Uterus (tissue), 4 donors: ENCODE measurements at places on chromosomes 1 and 21. TPM values are rescaled to one million over a fixed set of nuclear protein-coding genes. Genes with fewer than 3 reads are reported as not detected.

GRCh38 chr21:21767276-21767675 is 769.1 kb downstream of the NCAM2 start:
- no peaks in the 10 kb centered on the region for H3K4me1 ChIP-seq
- no peak overlapping the region for H3K27ac ChIP-seq
- H3K36me3 ChIP-seq: no peaks in the 10 kb centered on the region

DNA sequence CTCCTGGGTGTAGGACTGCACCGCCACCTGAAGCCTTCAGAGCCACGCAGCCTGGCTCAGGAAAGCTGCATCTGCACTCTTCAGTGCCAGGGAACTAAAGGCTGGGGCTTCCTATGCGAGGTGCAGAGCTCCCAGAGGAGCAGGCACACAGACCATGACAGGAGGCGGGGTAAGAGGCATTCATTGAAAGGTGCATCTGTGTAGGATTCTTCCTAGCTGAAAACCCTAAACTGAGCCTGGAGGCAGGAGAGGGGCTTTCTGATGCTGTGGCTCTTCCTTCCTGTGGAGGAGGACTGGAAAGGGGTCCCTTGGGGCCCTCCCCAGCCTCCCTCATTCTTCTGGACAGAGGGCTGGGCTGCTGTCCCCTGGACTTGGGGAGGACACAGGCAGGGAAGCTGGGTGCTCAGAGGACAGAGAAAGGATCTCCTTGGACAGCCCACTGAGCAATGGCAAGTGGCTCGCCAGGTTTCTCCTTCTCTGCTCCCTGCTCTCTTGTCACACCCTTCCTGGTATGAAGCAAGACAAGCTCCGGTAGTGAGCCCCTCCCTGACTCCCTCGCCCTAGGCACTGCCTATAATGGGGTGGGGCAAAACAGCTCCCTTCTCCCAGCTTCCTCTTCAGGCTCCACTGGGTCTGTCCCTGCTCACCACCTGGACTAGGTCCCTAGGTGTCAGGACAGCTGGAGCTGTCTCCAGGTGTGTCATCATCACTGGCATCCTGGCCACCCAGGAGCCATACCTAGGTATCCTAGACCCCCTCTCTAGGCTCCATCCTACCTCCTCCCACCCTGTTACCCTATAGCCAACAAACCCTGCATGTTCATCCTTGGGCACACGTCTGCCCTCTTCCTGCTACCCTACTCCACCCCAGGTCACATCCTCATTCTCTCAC is 20.0 kb downstream of the S100A6 start:
- H3K27me3 ChIP-seq: no peaks in the 10 kb centered on the region
- H3K4me3 ChIP-seq: no peak overlapping the region
- H3K27ac ChIP-seq: no peak overlapping the region
- no peak for DNase-seq
- peaks cover 7% of the 10 kb centered on the region for H3K4me1 ChIP-seq
- no peaks in the 10 kb centered on the region for H3K36me3 ChIP-seq

SLAMF8 gene
- not detected for total RNA-seq

GRCh38 chr1:25355841-25356395 is 17.8 kb downstream of the TMEM50A start:
- no peaks in the 10 kb centered on the region for H3K4me1 ChIP-seq
- no peak overlapping the region for H3K4me3 ChIP-seq
- no peaks in the 10 kb centered on the region for H3K27me3 ChIP-seq
- H3K36me3 ChIP-seq: no peaks in the 10 kb centered on the region

CLIC6 gene
- total RNA-seq: 0.24 TPM

- no peaks in the 10 kb centered on the region for H3K27me3 ChIP-seq
- H3K36me3 ChIP-seq: no peaks in the 10 kb centered on the region
Observed at GRCh38 chr21:43975469-43976098, 36.5 kb upstream of the TRAPPC10 start.

GRCh38 chr21:41614511-41614910 is 106.6 kb upstream of the TMPRSS2 start:
- no peak overlapping the region for H3K4me3 ChIP-seq
- H3K27me3 ChIP-seq: no peaks in the 10 kb centered on the region
- DNase-seq: no peak

WNT9A gene
- 4.4 TPM for total RNA-seq

GRCh38 chr1:45299981-45300668 is 26.6 kb upstream of the HPDL start:
- peaks cover 6% of the 10 kb centered on the region for H3K4me1 ChIP-seq
- no peak overlapping the region for H3K4me3 ChIP-seq
- no peaks in the 10 kb centered on the region for H3K36me3 ChIP-seq

GRCh38 chr1:150385537-150386445 is 21.8 kb downstream of the RPRD2 start:
- no peak overlapping the region for H3K4me3 ChIP-seq
- H3K4me1 ChIP-seq: no peaks in the 10 kb centered on the region
- no peak overlapping the region for H3K27ac ChIP-seq
- DNase-seq: no peak
- no peaks in the 10 kb centered on the region for H3K36me3 ChIP-seq

GRCh38 chr1:108551137-108551862 is 8.6 kb upstream of the EEIG2 start:
- no peak for DNase-seq
- H3K4me1 ChIP-seq: no peaks in the 10 kb centered on the region
- no peaks in the 10 kb centered on the region for H3K36me3 ChIP-seq

- no peak overlapping the region for H3K27ac ChIP-seq
- DNase-seq: no peak
- H3K4me1 ChIP-seq: no peaks in the 10 kb centered on the region
- H3K27me3 ChIP-seq: no peaks in the 10 kb centered on the region
- H3K36me3 ChIP-seq: no peaks in the 10 kb centered on the region
Observed at GRCh38 chr1:5840551-5841001, 151.6 kb downstream of the NPHP4 start.

DNA sequence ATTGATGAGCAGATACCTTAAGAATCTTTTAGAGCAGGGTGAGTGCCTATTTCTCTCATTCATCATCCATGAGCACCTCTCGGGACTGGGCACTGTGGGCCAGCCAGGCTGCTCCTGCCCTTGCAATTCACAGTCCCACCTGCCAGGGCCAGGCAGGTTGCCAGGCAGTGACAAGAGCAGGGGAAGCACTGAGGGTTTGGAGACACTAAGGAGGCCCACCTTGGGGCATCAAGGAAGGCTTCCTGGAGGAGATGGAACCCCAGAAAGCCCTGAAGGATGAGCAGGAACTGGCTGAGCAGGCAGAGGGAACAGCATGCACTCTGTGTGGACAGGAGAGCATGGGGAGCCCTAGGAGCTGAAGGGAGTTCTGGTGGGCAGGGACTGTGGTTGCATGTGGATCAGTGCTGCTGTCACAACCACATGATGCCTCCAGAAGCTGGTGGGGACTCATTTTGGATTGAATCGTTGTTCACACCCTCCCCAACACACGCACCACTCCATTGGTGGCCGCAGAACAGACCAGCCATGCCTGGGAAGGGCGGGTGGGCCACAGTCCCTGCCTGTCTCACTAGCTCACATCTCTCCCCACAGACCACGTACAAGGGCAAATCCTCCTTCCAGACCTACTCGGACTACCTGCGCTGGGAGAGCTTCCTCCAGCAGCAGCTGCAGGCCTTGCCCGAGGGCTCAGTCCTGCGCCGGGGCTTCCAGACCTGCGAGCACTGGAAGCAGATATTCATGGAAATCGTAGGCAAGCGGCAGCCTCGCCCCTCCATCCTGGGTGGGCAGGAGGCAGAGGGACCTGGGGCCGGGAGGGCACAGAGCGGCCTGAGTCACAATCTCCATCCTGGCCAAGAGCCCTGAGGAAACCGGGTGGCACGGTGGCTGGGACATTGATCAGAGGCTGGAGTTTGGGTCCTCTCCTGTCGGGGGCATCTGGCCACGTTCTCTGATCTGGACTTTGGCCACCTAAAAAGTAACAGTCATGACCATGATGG is 55.1 kb downstream of the DISP3 start:
- no peak overlapping the region for H3K27ac ChIP-seq
- DNase-seq: no peak
- no peaks in the 10 kb centered on the region for H3K27me3 ChIP-seq

FAM151A gene
- not detected for total RNA-seq

DNA sequence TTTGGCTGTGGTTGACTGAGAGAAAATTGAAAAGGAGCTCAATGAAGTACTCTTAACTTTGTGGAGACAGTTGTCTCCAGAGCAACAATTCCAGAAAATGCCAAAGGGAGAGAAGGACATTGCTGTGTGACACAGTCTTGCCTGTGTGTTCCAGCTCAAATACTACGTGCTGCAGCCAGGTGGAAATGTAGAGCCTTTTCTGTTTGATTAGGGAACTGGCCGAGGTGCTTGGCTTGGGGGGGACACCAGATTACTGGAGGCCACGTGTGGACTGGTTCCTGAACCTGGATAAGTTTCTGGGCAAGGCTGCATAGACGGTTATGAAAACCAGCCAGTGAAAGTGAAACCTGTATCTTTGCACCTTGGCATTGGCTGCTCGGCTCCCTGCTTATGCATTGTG is 217.9 kb downstream of the CTH start:
- no peaks in the 10 kb centered on the region for H3K36me3 ChIP-seq
- H3K4me1 ChIP-seq: no peaks in the 10 kb centered on the region
- H3K4me3 ChIP-seq: no peak overlapping the region
- no peaks in the 10 kb centered on the region for H3K27me3 ChIP-seq

F5 gene
- total RNA-seq: 0.43 TPM

NUAK2 gene
- total RNA-seq: not detected

- no peaks in the 10 kb centered on the region for H3K27me3 ChIP-seq
- H3K27ac ChIP-seq: no peak overlapping the region
- no peaks in the 10 kb centered on the region for H3K36me3 ChIP-seq
- H3K4me1 ChIP-seq: no peaks in the 10 kb centered on the region
Observed at GRCh38 chr1:225119307-225119706, 189.8 kb downstream of the DNAH14 start.

VANGL2 gene
- 0.26 TPM for total RNA-seq

DNA sequence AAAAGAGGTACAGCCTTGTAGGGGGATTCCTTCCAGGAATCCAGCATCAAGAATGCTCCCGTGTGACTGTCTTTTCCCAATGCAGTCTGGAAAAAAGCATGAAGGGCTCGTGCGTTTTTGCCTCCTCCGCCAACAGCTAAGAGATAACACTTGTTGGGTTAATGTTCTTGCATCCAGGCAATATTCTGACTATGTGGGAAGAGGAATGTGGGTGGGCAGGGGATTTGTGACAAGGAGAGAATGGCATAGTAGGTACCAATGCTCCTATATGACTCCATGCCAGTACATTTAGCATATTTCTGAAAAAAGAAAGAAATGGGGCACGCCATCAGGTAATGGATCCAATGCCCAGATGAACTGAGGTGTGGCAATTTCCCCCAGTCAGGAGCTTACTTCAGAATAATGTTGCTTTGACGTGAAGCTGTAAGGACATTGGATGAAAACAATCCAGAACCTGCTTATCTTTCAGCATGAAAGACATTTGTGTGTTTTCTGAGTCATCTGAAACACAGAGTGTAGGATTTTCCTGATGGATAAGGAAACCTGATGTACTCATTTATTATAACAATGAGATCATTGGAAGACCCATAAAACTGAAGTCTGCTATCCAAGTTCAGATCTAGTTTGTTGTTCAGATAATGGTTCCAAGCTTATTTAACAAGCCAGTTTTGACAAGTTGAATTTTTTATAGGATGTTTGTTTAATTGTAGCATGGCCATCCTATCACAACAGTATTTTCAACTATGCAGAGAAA is 105.5 kb downstream of the LYPLAL1 start:
- no peaks in the 10 kb centered on the region for H3K4me1 ChIP-seq
- H3K36me3 ChIP-seq: no peaks in the 10 kb centered on the region
- H3K27me3 ChIP-seq: no peaks in the 10 kb centered on the region
- H3K27ac ChIP-seq: no peak overlapping the region
- H3K4me3 ChIP-seq: no peak overlapping the region

- no peak overlapping the region for H3K4me3 ChIP-seq
- DNase-seq: no peak
- H3K4me1 ChIP-seq: no peaks in the 10 kb centered on the region
- no peaks in the 10 kb centered on the region for H3K27me3 ChIP-seq
Observed at GRCh38 chr1:34290831-34291230, 114.1 kb downstream of the C1orf94 start.

- H3K27me3 ChIP-seq: no peaks in the 10 kb centered on the region
- H3K4me1 ChIP-seq: no peaks in the 10 kb centered on the region
- H3K4me3 ChIP-seq: peak overlapping the region; percentile 6
- no peaks in the 10 kb centered on the region for H3K36me3 ChIP-seq
Observed at GRCh38 chr1:148318123-148318903, 164.8 kb downstream of the PPIAL4G start.

DNA sequence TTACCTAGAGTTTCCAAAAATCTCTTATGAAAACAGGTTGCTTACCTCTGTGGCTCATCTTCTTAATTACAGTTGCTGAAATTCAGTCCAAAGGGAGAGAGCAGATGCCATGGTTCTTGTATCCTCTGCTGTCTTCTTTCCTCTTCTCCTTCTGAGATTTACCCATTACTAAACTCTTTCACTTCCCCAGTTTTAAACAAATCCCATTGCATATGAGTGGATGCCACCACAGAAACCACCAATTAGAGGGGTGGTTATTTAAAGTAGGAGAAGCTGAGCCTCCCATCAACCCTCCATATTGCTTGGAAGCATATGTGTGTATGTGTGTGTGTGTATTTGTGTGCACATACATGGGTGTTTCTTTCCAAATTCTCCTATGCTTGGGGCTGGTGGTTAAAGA is 128.5 kb upstream of the KCNK1 start:
- no peaks in the 10 kb centered on the region for H3K36me3 ChIP-seq
- H3K27me3 ChIP-seq: no peaks in the 10 kb centered on the region
- H3K4me3 ChIP-seq: no peak overlapping the region
- H3K27ac ChIP-seq: no peak overlapping the region

SAMD11 gene
- 2.1 TPM for total RNA-seq

TFAP2E gene
- not detected for total RNA-seq

DNA sequence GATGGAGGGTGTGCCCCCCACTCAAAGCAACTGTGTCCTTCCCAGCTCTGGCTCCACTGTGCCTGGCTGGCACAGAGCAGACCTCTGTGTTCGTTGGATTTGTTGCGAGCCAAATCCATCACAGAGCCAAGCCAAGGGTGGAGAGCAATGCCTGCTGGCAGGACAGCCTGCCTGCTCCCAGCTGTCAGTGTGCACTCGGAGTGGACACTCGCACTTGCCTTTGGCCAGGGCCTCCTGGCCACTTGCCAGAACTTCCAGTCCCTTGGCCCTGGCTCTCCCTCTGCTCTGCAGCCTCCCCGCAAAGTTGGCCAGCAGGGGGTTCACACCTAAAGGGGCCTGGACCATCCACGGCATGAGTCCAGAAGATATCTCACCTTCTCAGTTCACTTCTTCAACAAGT is 16.4 kb downstream of the HEYL start:
- peak; percentile 47 for DNase-seq
- H3K36me3 ChIP-seq: no peaks in the 10 kb centered on the region
- H3K4me3 ChIP-seq: no peak overlapping the region
- no peaks in the 10 kb centered on the region for H3K27me3 ChIP-seq

- no peaks in the 10 kb centered on the region for H3K4me1 ChIP-seq
- H3K36me3 ChIP-seq: no peaks in the 10 kb centered on the region
- H3K27ac ChIP-seq: no peak overlapping the region
- H3K27me3 ChIP-seq: no peaks in the 10 kb centered on the region
Observed at GRCh38 chr21:43913928-43914327, 48.9 kb downstream of the AGPAT3 start.

KRTAP26-1 gene
- not detected for total RNA-seq
